ENCODE measurements at places on chromosomes 11 and 22.

DNA sequence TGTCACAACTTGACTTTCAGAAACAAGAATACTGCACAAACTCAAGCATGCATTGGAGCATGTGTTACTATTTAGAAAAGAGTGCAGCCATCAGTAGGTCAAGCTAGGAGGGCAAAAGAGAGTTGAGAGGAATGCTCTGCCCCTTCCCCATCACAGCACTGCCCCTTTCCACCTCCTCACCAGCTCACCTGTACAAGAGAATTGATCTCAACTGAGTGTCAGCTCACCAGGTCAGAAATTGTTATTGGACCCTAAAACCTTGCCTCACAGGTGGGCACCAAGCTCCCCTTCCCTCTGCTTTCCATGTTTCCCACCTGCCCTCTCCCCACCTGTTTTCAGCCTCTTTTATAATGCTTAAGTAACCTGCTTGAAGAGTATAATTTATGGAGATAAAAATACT lies 48.8 kb downstream of the DKK3 start:
- no peak for DNase-seq

DNA sequence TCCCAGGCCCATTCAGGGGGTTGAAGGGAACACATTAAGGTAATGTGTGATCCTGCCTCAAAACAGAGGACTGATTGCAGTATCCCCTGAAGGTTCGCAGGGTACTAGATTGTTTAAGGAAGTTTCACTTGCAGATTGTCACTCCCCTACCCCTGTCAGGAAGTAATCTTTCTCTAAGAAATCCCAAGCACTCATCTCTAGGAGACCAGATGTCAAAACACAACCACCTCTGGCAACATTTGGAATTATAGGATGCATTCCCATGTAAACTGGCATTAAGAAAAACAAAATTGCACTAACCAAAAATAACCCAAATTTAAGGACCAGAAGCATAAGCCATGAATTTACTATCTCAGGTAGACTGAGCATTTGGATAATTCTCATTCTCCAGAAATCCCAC lies 1.6 kb downstream of the MRPL17 start:
- DNase-seq: no peak

DNA sequence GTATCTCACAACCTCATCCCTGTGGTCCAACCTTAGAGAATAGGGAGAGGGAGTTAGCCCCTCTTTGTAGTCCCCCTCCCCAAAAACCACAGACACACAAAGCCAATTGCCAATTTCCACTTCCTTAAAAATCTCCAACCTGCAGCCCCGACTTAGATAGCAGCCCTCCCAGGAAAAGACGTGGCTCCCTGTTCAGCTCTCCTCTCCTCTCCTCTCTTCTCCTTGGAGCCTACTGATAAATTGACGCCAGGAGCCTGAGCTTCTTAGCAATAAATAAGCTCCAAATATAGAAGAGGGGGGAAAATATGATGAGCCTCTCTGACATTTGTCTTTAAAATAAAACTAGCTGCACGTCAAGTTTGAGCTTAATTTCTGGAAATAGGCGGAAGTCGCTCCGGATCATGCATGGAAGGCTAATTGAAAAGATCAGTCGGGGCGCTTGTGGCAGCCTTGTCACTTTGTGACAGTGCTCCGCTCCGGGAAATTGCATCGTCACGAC lies 7.3 kb downstream of the PAX6 start:
- no peak for DNase-seq

DNA sequence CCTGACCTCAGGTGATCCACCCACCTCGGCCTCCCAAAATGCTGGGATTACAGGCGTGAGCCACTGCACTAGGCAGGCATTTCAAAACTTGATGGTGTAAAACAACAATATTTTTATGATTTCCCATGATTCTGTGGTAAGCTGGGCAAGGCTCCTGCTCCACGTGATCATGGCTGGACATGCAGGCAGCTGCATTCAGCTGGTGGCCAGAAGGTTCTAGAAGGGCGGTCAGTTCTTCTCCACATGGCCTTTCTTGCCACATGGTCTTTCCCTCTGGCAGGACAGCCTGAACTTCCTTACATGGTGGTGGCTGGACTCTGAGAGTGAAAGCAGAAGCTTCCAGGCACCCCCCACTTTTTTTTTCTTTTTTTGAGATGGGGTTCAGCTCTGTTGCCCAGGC lies 9.9 kb upstream of the RASD2 start:
- DNase-seq: no peak

DNA sequence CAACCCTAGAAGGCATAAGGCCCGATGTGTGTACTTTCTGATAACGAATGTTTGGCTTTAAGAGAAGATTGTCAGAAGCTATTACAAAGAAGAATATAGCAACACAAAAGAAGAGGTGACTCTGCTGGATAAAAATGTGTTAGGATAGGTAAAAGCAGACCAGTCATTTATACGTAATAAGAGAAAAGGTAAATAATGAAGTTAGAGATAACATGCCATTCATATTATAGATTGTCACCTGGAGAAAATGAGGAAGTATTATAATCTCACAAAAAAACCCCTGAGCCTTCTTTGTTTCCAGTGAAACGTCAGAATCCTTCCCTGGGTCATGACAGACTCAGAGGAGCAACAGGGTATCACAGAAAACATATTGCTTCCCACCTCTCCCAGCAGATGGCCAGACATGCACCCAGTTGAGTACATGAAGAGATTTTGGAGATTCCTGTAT lies 36.1 kb downstream of the PPFIA1 start:
- DNase-seq: no peak

DNA sequence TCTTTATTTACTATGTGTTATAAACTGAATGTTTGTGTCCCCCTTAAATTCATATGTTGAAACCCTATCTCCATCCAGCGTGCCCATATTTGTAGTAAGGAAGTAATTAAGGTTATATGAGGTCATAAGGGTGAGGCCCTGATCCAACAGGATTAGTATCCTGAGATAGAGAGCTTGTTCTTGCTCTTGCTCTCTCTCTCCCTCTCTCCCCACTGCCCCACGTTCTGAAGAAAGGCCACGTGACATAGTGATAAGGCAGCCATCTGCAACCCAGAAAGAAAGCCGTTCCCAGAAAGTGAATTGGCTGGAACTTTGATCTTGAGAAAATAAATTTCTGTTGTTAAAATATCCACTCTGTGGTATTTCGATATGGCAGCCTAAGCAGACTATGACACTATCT lies 212.5 kb downstream of the SWAP70 start:
- no peak for DNase-seq

DNA sequence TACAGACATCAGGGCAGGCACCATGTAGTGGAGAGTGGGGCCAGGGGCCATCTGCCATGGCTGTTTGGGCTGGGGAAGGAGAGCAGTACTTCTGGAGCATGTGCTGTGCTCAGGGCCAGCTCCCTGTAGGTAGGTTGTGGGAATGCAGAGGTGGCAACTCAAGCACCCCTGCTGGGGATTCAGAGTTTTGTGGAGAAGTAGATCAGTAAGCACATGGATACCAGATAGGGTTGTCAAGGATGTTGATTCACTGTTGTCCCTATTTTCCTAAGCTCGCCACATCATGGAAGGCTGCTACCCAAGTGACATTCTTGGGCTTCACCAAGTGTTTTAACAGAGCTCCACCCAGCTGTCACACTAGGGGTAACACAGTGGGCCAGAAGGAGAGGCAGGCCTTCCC lies 67.2 kb downstream of the BMAL1 start:
- no peak for DNase-seq

- DNase-seq: no peak
Observed at GRCh38 chr22:20648306-20648903, 125.5 kb upstream of the SERPIND1 start.

- no peak for DNase-seq
Observed at GRCh38 chr22:47329727-47330650, 567.5 kb downstream of the TBC1D22A start.

DNA sequence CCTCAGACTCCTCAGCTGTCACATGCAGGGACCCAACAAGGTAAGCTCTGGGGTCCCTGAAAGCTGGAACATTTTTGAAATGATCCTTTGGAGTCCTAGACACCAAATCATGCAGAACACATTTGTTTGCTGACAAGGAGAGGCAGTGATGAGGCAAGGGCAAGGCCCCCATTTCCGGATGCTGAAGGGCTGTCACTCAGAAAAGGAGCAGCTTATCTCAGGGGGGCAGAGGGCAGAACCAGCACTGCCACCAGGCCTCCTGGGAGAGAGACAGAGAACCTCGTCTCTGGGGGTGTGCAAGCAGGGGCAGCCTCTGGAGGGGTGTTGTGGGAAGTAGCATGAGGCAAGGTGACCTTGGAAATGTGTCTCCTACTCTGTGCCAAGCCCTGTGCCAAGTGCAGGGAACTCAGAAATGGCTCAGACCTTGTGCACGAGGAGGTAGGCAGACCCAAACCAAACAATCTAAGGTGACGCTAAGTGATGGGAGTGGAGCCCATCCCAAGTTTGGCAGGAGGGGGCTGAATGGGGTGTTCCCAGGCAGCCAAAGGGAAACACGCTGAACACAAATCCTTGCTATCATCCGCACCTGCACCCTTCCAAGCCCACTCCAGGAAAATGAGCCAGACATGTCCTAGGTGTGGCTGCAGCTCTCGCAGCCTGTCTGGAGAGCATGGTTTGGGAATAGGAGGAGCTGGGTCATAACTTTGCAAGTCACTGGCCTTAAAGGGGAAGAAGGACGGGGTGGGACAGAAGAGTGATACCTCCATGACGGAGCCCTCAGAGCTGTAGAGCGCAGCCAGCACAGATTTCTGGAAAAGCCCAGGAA lies 94.2 kb downstream of the PDE2A start:
- no peak for DNase-seq

GRCh38 chr11:31414338-31414737 lies 44.7 kb downstream of the DNAJC24 start:
- DNase-seq: no peak

- no peak for DNase-seq
Observed at GRCh38 chr11:126344141-126345080, 11.1 kb upstream of the ST3GAL4 start.

GRCh38 chr11:12101318-12101717 lies 9.1 kb upstream of the MICAL2 start:
- no peak for DNase-seq

DNA sequence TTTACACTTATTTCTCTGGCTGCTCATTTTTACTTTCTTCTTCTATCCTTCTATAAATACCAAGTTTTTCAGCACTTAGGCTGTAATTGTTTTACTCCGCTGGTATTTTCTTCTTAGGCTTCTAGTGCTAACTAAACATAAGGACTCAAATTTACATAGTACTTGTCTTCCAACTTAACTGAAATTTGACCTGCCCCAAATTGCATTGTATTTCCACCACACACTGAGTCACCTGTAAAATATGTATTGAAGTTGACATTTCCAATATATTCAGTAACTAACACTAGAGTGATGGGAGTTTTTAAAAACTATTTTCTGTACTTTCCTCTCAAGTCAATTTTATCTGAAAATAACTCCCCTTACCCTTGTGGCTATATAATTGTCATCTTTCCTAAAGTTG lies 1794.1 kb upstream of the RAG2 start:
- no peak for DNase-seq

DNA sequence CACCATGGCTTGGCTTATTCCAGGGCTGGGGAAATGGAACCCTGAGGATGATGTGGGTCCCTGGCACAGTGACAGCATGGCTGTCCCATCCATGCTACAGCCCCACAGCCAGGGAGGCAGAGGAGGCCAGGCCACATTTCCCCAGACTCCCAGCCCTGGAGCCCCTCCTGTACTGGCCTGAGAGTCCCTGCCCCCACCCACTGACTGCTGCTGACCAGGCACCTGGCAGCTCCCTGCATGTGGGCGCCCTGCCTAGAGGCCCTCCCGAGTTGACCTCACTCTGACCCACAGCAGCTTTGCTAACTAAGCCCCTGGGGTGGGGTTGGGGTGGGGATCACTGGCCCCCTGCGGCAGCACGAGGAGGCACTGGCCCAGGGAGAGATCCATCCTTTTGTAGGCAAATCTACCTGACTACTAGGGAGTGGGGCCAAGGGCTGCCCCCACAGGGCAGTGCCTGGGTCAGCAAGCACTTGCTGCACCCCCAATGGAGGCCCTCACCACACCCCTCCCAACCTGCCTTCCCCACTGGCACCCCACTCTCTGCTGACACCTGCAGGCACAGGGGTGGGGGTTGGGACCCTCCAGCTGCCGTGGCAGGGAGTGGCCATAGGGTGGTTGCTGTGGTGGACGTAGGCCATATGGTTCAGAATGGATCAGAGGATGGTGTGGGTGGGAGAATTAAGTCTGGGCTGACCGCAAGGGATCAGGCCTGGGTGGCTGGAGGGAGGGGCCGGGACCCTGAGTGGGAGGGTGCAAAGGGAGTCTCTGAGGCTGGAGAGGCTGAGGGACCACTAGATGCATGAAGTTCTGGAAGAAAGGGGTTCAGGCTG lies 17.4 kb downstream of the ARVCF start:
- no peak for DNase-seq

- DNase-seq: no peak
Observed at GRCh38 chr22:25953919-25954318, 211.9 kb downstream of the MYO18B start.

- no peak for DNase-seq
Observed at GRCh38 chr11:108897071-108897481, 232.2 kb downstream of the DDX10 start.
